ELR (cell line): ENCODE measurements at places on chromosomes 3 and 15.
A peak's percentile ranks its signal among the peaks of the same experiment; 100 is the strongest.

DNA sequence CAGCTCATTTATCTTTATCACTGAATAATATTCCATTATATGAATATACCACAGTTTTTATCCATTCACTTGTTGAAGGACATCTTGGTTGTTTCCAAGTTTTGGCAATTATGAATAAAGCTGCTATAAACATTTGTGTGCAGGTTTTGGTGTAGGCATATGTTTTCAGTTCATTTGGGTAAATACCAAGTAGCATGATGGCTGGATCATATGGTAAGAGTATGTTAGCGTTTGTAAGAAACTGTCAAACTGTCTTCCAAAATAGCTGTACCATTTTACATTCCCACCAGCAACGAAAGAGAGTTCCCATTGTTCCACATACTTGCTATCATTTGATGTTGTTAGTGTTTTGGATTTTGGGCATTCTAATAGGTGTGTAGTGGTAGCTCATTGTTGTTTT, 72.0 kb upstream of the GOLGA8J start:
- no peak for DNase-seq

DNA sequence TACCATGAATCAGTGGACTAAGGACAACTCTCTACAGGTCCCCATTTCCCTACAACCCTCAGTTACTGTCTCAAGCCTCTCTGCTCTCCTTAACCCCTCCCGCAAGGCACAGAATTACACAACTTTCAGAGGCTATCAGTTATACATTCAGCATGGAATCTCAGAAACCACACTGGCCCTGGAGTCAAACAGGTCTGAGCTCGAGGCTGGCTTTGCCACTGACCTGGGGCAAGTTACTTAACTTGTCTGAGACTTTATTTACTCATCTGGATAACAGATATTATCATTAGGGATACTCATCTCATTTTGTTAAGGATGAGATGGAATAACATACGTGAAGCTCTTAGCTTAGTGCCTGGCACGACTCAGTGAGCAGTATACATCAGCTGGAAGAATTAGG, 95.2 kb downstream of the WDR76 start:
- peak; percentile 38 for DNase-seq

DNA sequence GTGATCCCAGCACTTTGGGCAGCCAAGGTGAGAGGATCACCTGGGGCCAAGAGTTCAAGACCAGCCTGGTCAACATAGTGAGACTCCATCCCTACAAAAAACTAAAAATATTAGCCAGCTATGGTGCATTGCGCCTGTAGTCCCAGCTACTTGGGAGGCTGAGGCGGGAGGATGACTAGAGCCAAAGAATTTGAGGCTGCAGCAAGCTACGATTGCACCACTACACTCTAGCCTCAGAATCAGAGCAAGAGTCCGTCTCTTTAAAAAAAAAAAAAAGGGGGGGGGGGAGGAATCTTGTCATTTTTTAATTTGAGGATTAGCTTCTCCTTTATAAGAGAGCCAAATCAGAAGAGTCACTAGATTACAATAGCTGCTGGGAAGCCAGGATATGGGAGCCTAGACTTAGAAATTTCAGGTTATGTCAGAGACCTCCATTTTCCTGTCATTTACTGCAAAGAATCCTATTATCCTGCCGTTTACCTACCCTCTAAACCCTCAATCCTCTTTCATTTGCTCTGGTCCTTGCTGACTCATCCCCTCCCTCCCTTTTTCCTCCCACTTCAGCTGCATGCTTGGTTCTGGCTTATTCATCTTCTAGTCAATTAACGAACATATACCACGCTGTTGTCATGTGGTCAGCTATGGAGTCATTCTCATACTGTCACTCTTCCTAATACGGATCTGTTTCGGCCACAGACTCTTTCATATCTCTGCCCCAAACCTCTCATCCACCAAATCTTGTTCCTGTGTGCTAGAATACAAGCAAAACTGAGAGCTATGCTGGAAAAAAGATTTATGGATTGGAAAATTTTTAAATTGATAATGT, 83.8 kb upstream of the PPIB start:
- peak; percentile 95 for DNase-seq

- peak; percentile 17 for DNase-seq
These were observed 51.8 kb upstream of the NEDD4 start for GRCh38 chr15:56045068-56045748.

DNA sequence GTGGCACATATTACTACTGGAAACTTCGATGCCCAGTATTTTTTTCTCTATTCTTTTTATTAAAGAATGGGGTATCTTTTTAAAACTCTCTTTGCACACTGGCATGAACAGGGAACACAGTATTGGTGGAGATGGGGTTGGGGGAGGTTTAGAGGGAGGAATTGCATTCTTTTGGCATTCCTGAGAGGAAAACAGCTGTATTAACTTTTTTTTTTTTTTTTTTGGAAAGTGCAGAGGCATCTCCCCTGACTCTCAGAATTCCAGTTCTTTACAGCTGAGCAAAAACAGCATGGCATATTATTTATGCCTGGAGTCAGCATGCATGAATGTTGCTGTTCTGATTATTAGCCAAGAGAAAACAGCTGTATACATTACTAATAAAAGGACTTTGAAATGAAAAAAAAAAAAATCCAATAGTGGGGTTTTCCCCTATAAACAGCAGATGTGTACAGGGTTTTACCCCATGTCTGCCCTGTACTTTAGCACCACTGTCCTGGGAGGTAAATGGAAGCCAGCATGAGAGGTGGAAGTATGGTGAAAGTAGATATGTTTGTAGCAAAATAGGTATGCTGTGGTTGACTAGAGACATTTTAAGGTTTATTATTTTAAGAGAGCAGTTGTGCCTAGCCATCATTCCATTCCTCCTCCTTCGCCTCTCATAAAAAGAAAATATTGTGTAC, 132.2 kb downstream of the FNDC3B start:
- DNase-seq: no peak
